Stimulated activated CD4-positive, alpha-beta T cell treated with anti-CD3 and anti-CD28 coated beads, TNF-alpha, amount 100 ng/mL, for 4 hours (primary cell): ENCODE measurements at places on chromosomes 4 and X.

GRCh38 chrX:153779891-153780677 lies 757 bp upstream of the SRPK3 start:
- DNase-seq: no peak

DNA sequence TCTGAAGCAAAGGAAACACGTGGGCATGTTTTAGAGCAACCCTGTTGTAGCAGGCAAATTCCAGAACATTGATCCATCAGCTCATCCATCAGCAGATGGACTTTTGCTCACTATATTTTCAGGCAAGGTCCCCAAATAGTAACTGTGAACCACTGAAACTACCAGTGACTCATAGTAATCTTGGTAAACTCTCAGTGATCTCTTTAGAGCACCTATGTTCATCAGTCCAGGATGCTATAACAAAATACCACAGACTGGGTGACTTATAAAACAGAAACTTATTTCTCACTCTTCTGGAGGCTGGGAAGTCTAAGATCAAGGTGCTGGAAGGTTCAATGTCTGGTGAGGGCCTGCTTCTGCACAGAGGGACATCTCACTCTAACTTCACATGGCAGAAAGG lies 28.9 kb upstream of the BTC start:
- DNase-seq: no peak

GRCh38 chr4:12126474-12126873 lies 697.8 kb upstream of the HS3ST1 start:
- DNase-seq: no peak

DNA sequence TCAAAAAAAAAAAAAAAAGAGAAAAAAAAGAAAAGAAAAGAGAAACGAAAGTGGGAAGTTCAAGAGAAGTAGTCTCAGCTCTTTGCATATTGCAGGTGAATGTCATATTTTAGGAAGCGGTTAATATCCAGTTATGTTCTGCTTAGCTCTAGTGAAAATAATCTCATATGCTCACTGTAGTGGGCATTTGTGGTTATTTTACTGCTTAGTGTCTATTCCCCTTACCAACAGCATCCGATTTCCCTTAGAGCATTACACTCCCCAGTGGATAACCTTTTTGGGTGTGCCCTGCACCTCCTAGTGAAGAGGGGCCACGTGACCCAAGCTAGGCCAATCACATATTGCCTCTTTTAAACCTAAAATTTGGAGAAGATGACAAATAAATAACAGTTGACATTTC lies 111.2 kb upstream of the ZNF827 start:
- no peak for DNase-seq
